ENCODE measurements at places on chromosomes 2 and 18.

DNA sequence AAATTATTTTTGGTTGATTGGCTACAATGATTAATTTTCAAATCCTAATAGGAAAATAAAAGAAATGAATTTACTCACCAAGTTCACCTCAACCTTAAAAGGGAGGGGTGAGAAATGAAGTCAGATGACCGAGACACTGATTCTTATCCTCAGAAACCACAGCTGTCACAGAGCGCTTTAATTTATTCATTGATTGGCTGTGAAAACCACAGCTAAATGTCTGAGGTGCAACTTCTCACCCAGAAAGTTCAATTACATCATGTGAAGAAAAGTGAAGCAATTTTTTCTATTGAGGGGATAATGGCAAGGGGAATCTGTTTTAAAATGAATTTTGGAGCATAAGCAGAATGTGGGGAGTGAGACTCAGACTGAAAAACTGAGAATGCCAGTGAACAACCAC is 128.4 kb downstream of the RNF152 start:
- no peak for DNase-seq

- DNase-seq: no peak
Measured at GRCh38 chr2:104425850-104426595, 427.9 kb upstream of the POU3F3 start.

GRCh38 chr2:2646433-2647051 is 315.5 kb upstream of the MYT1L start:
- DNase-seq: peak; percentile 5

GRCh38 chr2:235850771-235851551 is 317.2 kb downstream of the GBX2 start:
- DNase-seq: no peak

DNA sequence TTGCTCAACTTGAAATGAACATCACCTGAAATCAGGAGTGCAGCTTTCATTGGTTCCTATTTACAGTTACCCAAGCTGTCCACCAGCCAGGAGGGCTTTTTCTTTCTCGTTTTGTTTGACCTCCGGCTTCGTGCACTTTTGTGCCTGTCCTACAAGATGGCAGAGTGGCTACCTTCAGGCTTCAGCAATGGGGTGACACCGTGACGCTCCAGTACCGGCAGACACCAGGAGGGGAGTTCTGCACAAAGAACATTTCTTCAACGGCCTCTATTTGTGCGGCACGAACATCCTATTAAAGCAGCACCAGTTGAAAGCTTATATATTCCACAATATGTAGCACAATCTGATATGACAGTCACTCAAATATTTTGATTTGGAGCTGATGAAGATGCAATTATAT is 18.3 kb downstream of the RNASEH1 start:
- DNase-seq: no peak

- no peak for DNase-seq
Measured at GRCh38 chr2:13193900-13194299, 477.2 kb downstream of the TRIB2 start.

DNA sequence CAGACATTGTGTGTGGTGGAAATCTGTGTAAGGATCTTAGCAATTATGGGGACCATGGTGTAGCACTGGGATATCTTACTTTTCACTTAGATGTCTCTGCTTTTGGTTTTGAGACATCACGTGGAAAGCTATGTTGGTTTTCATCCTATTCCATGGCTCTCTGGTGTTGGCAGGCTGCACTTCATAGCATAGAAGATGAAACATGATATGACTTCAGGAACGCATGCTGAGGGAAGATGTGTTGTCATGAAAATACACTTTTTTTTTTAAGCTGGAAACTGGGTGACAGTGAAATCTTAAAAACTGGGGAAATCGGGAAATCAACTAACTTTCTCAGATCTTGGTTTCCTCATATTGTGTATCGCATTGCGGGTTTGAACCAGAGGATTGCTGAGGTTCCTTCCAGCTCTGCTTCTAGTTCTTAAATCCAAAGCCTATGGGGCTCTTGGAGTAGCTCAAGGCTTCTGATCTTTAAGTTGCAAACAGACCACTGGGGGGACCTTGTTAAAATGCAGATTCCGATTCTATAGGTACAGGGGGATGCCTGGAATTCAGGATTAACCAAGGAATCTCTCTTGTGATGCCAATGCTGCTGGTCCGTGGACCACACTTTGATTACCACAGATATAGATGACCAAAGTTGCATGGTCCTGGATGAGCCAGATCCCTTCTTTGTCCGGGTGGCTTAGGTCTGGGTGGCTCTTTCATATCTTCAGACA is 160.7 kb downstream of the SH3RF3 start:
- DNase-seq: no peak

- no peak for DNase-seq
Measured at GRCh38 chr2:187962538-187962937, 329.1 kb upstream of the GULP1 start.

DNA sequence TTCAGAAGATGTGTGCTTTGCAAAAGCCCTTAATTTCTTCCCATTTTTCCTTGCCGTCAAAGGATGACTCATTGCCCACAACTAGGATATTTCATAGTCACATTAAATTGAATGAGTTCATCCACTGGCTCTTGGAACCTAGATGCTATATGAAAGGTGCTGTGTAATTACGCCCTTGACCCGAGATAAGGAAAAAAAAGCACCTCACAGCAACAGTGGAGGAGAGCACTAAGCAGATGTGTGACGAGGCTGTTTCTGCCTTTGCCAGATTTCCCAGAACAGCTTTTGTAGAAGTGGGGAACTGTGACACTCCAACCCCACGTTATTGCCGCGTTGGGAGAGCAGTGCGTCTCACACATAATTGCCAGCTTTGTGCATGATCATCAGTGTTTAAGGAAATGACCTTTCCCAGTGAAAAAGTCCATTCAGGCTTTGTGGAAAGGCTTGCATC is 33.3 kb upstream of the TMEM87B start:
- DNase-seq: no peak

GRCh38 chr2:206028101-206028500 is 57.9 kb downstream of the INO80D start:
- no peak for DNase-seq

GRCh38 chr2:59874971-59875755 is 678.3 kb downstream of the BCL11A start:
- no peak for DNase-seq

DNA sequence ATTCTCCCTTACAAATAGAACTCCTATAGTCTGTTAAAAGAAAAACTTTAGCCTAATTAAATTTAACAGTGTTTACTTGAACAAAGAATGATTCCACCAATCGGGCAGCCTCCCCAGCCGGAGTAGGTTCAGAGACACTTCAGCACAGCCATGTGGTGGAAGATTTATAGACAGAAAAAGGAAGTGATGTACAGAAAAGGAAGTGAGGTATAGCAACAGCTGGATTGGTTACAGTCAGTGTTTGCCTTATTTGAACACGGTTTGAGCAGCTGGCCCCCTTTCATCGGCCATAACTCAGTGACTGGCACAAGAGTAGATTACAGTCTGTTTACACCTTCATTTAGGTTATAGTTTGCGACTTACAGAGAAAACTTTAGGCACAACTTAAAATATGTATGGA is 2.1 kb upstream of the SKA1 start:
- no peak for DNase-seq

DNA sequence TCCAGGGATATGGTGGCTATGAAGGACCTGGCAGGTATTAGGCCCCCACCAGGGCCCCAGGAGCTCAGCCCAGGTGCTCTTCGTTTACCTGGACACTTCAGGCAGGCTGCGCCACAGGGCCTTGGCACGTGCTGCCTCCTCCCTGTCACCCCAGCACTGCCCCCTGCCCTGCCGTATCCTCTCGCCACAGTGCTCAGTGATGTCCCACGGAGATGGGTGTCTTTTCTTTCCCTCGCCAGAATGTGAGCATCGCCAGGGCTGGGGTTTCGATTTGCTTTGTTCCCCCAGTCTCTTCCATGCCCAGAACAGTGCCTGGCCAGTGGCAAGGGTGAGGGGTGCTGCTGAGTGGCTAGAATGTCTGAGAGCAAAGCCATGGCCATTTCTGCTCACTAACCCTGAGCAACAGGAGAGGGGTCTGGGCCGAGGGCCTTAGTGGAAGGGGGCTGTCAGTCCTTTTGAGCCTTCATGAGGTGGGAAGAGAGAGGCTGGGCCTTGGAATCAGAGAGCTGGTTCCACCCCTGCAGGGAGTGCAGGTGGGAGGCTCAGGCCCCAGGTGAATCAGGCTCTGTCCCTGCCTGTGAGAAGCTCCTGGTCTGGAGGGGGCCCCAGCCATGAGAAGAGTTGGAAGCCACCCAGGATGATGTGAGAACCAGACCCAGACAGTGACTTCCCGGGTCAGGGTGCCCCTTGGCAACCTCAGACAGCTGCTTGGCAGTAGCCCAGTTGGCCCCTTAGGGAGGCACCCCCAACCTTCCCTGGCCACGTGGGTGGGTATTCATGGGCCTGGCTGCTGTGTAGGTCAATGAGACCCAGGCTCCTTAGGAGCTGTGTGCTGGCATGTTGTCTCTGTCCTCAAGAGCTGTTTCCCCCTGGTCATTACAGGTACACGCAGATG is 129.9 kb upstream of the HS6ST1 start:
- DNase-seq: no peak

DNA sequence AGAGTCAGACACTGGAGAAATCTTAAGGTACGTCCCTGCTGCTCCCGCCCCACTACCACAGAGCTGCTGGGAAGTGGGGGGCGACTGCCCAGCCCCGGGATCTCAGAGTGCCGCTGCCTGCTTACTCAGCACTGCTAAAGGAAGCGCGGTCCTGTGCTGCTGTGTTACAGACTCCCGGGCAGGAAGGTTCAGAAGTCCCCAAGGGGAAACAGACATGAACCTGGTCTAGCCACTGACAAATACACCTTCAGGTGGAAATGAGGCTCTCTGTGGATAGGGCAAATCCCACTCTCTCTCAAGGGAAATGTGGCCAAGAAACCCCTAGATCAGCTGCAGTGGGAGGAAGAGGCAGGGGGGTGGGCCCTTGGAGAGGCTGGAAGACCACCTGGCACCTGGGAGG is 13.7 kb downstream of the MTERF4 start:
- no peak for DNase-seq

DNA sequence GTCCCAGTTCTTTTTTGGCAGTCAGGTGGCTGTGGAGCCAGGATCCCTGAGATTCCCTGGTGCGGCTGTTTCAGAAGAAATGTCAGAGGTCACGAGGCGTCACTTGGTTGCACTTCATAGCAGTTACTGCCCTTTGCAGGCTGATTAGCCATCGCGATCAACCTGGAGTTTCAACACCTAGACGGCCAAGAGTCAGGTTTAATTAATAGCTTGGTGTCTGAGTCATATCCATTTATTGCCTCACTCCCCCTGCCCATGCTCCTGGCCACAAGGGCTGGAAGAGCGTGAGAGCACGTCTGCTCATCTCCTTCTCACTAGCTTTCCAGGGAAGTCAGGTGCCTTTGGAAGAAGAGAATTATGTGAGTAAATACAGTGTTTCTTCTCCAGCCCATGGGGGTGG is 552.3 kb downstream of the TSN start:
- DNase-seq: no peak
